ENCODE measurements at places on chromosomes 1 and 21.

- DNase-seq: no peak
Measured at GRCh38 chr1:119188926-119189325, 48.5 kb upstream of the WARS2 start.

DNA sequence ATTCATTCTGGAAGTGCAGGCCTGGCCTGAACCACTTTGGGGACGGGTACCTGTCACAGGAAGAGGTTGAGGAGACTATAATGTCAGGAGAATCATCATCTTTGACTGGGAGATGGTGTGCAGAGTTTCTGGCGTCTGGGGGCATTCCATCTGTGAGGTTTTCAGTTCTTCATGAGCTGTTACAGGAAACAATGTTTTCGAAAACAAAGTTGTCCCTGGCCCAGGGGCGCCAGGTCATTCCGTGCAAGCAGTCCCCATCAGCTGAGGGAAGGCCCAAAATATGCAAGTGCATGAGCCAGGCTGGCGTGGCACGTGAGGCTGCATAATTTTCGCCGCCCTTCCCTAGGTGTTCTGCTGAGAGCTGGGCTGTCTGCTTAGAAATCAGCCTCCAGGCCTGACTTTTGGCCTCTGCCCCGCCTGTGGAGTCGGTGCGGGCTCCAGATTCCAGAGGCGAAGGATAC lies 68.4 kb upstream of the ATP5PO start:
- no peak for DNase-seq

- no peak for DNase-seq
Measured at GRCh38 chr1:64590316-64590715, 120.4 kb downstream of the CACHD1 start.

DNA sequence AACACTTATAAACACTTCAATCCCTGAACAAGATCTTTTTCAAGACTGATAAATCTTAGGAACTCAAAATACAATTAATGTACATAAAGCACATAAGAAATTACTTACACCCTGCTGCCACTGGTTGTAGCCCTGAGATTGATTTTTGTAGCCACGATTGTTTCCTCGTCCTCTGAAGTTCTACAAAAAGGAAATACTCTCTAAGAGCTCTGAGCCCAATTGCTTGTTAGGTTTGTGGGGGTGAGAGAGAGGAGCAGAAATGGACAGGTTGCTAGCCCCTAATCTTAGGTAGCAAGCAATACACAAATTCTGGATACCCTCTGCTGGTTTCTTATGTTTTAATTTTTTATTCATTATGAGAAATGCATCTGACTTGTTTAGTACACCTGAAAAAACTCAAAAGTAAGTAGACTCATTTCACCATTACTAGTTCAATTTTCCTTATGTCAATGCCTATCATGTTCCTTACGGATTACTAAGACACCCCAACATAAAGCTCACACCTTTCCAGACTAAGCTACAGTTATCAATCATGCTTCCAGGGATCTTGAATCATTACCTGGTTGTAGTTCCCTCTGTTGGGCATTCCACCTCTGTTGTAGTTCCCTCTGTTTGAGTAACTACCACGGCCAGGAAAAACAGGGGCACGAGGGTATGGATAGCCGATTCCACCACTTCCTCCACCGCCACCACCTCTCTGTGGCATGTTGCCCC lies 9.3 kb downstream of the HNRNPU start:
- no peak for DNase-seq

DNA sequence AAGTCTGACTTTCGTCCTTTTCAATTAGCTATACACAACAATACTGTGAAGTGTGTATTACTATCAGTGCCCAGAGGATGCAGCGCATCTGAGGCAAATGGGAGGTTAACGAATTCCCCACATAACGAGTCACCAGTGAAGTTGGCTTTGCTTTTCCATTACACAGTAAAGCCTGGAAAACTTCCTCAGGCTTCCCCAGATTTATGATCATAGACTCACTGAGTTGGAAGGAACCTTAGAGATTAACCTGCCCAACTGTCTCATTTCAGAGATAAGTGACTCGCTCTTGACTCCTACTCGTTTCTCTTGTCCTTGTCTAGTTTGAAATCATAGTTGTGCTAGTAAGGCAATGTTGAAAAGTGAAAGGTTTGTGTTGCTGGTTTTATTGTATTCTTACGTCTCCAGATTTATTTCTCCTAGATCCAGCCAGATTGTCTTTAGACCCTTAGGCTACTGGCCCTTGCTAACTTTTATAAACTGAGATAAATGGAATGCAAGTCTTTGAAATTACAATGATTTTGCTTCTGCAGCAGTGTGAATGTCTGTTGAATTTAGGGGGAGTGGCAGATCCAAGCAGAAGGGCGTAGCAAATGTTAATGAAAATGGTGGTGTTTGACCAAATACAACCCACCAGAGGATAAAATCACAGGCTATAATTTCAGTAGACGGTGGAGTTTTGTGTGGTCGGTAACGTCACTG lies 17.3 kb downstream of the S1PR1 start:
- no peak for DNase-seq

GRCh38 chr1:206101351-206102045 lies 15.7 kb downstream of the AVPR1B start:
- DNase-seq: no peak

DNA sequence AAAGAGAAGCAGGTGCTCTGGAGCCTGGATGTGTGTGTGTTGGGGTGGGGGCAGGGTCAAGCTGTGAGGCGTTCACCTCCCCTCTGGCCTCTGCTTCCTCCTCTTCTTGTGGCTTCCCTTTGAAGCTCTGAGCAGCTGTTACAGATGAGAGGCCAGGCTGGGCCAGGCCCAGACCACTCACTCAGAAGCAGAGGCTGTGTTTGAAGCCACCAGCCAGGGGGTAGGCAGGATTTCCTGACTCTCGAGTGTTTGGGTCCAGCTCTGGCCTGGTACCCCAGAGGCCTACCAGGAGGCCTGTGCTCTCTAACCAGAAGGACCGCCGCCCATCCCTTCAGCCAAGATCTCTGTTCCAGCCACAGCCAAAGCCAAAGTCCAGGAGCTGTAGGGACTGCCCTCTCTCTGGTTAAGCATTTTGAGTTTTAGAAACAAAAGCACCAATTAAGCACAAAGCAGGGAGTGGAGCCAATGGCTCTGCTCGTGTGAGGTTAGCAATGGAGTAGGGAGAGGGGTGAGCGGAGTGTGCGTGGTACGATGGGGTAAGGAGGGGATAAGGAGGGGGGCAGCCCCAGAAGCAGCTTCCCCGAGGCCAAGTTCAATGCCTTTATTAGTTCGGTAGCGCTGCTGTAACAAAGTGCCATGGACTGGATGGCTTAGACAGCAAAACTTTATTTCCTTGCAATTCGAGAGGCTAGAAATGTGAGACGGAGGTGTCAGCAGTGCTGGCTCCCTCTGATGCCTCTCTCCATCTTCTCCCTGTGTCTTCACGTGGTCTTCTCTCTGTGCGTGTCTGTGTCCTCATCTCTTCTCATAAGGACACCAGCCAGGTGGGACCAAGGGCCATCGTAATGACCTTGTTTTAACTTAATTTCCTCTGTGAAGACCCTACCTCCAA lies 20.5 kb downstream of the RCSD1 start:
- no peak for DNase-seq

DNA sequence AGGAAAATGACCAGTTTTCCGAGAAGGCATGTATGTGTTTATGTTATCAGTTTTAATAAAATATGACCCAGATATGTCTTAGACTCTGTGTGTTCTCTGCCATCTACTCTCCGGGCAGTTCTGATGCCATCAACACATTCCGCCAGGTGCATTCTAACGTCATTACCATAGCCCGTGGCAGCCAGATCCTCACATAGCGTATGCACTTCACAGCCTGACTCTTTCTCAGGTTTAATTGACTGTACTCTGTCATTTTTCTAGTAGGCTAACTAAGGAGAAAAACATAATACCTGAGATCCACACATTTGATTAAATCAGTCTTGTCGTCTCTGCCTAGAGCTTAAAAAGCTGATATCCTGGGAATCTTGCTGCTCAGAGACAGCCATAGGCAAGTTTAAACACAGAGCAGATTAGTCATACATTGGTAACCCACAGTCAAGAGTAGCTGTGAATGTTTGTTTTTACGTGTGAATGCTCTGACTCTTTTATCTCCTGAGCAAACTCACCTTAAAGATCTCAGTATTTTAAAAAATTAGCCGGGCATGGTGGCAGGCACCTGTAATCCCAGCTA lies 175.9 kb downstream of the GREM2 start:
- no peak for DNase-seq

GRCh38 chr1:28244549-28245251 lies 8.8 kb downstream of the ATP5IF1 start:
- DNase-seq: no peak

- DNase-seq: no peak
Measured at GRCh38 chr1:247576514-247576913, 11.6 kb upstream of the OR2G2 start.

DNA sequence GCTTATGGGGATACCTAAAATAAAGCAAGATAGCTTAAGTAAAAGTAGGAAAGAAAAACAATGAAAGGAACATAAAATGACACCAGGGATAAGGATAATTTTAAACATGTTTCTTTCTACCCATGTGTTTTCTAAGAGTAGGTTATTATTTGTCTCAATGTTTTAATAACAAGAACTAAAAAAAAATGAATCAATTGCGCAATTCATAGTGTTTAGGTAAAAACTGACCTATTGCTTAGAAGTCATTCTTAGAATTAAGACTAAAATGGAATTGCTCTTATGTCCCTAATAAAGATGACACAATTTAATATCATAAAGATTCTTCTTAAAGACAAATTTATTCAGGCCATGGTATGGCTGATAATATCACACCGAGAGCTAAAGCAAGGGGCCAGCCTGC lies 58.0 kb upstream of the COL24A1 start:
- no peak for DNase-seq

GRCh38 chr1:19628879-19629278 lies 15.2 kb upstream of the NBL1 start:
- DNase-seq: no peak

DNA sequence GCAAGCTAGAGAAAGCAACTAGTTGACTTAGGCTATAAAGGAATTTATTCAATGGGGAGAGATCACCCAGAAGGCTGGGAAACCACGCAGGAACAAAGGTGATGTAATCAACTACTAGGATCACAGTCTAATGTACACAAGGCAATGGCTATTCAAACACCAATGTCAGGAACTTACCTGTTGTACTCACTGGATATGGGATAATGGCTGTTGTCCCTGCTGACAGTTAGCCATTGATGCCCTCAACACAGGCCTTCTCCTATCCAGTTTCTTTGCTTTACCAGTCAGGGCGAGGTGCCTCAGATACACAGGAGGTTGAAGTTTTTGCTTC lies 32.3 kb downstream of the C21orf91 start:
- no peak for DNase-seq

DNA sequence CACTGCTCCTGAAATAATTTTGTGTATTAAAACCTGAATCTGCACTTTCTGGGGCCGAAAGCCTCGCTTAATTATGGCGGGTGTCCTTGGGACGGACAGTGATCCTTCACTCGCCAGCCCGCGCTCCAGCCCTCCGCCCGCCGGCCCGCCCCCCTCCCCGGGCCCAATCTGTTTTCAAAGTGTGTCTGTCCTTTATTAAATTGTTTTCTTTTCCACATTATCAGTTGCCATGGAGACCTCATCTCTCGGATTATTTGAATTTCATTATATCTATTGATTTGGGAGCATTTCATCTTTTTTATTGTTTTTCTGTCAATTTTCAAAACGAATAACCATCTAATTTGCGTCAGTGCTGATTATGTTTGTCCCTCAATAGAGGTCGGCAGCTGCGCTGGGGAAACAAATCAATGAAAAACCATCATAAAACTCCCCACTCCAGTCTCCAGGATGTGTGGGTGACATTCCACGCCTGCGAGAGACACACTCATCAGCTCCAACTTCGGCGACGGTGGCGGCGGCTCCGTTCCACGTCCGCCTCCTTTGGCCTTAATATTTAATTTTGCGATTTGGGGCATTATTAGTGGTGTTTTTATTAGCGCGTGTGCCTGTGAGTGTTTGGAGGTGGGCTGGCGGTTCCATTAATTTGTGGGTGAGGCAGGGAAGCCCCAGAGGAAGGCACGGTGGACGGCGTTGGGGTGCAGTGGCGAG lies 123.9 kb downstream of the CASZ1 start:
- no peak for DNase-seq

DNA sequence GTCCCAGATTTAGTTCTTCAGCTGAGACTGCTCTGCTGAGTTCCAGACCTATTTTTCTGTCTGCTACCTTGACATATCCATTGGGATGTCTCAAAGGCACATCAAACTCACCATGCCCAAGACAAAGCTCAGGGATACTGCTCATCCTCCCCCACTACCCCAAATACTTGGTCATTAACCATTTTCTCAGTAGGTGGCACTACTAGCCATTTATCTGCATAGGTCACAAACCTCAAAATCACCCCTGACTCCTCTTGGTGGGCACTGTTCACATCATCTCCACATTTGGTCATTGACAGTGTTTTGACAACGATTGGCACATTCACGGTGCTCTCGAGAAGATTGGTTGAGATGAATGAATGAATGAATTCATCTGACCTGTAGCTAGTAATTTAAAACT lies 32.1 kb downstream of the CACNA1S start:
- DNase-seq: no peak

- peak; percentile 33 for DNase-seq
Measured at GRCh38 chr1:204714861-204715511, 29.4 kb upstream of the LRRN2 start.
